ENCODE measurements at places on chromosomes 12 and 14. TPM values are rescaled to one million over a fixed set of nuclear protein-coding genes. Genes with fewer than 3 reads are reported as not detected.

DNA sequence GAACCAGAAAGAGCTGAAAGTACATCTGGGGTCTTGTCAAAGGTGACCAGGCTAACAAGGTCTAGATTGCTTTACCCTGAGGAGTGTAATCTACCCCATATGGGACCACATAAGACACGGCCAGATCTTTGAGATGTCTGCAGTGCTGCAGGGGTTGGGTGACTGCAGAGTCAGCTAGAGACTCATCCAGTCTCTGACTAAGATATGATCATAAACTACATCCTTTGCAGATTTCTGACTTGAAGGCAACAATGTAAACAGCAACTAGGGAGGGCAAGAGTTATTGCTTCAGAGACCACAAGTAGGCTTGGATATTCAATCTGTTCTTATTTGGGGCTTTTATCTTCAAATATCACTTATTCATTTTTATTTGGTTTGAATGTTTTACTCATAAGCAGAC is 1080.5 kb upstream of the FOXG1 start:
- no peak overlapping the region for H3K4me3 ChIP-seq
- H3K4me1 ChIP-seq = no peaks in the 10 kb centered on the region
- H3K27ac ChIP-seq = no peak overlapping the region

DNA sequence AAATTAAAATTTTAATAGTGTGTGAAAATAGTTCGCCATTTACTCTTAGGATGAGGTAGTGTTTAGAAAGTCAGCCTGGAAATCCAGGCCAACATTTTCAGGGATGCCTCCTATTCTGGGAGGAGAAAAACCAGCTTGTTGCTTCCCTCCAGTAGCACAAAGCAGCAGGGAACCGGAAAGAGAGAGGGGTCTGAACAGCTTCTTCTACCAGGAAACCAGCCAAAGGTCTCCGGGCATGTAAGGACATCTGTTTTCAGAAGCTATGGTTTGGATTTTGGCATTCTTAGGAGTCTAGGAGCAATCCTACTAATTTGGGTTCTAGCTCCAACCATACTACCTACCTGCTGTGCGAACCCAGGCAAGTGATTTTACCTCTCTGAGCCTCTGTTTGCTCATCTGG is 85.3 kb downstream of the DPF3 start:
- H3K27ac ChIP-seq = no peak overlapping the region
- no peaks in the 10 kb centered on the region for H3K27me3 ChIP-seq
- no peaks in the 10 kb centered on the region for H3K4me1 ChIP-seq
- H3K4me3 ChIP-seq = no peak overlapping the region
- no peak for DNase-seq

DNA sequence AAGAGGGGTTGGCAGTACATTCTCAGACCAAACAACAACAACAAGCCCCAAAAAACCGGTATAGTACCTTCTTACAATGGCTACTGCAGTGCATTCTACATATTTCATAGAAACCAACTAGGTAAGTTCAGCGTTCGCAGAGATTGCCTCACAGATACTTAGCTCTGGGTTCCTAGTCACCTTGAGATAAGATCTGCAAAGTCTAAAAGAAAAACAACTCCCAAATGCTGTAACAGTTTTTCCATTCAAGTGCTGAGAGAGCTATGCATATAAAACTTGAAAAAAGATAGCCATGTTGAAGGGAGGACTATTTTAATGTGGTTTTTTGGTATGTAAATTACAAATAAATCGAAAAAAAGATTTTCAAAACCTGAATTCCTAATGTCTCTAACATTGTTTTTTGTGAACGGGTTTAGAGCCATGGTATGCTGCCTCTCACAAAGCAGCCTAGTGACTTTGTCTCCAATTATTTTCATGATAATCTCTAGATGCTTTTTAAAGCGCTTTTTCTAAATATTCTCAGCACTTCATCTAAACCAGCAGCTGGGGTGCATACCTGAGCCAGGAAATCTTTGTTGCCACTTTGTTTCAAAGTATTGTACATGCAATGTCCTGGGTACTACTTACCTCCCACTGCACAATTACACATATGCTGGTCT is 56.6 kb upstream of the CRACR2A start:
- no peaks in the 10 kb centered on the region for H3K4me1 ChIP-seq
- no peak overlapping the region for H3K4me3 ChIP-seq
- DNase-seq = no peak

- no peaks in the 10 kb centered on the region for H3K36me3 ChIP-seq
- H3K4me3 ChIP-seq = no peak overlapping the region
- peaks cover 14% of the 10 kb centered on the region for H3K4me1 ChIP-seq
- peak overlapping the region; percentile 19 for H3K27ac ChIP-seq
- peak; percentile 70 for DNase-seq
- no peaks in the 10 kb centered on the region for H3K27me3 ChIP-seq
Observed at GRCh38 chr12:94941440-94941862, 62.0 kb downstream of the NDUFA12 start.

- no peak for DNase-seq
- no peak overlapping the region for H3K27ac ChIP-seq
- no peak overlapping the region for H3K4me3 ChIP-seq
- H3K4me1 ChIP-seq = peaks cover 4% of the 10 kb centered on the region
- peaks cover 5% of the 10 kb centered on the region for H3K36me3 ChIP-seq
Observed at GRCh38 chr12:29620030-29620429, 122.5 kb upstream of the OVCH1 start.

- no peak for DNase-seq
- no peaks in the 10 kb centered on the region for H3K36me3 ChIP-seq
- H3K27ac ChIP-seq = no peak overlapping the region
Observed at GRCh38 chr12:79067977-79068376, 203.4 kb downstream of the SYT1 start.

- no peaks in the 10 kb centered on the region for H3K36me3 ChIP-seq
- no peak for DNase-seq
- no peaks in the 10 kb centered on the region for H3K4me1 ChIP-seq
- no peaks in the 10 kb centered on the region for H3K27me3 ChIP-seq
Observed at GRCh38 chr12:91633206-91633605, 450.6 kb upstream of the DCN start.

DNA sequence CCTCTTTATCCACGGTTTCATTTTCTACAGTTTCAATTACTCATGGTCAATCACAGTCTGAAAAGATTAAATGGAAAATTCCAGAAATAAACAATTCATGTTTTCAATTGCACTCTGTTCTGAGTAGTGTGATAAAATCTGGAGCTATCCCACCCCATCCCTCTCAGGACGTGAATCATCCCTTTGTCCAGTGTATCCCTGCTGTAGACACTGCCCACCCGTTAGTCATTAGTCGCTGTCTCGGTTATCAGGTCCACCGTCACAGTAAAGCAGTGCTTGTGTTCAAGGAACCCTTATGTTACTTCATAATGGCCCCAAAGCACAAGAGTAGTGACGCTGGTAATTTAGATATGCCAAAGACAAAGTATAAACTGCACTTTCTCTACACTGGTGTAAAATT is 141.0 kb upstream of the LMNTD1 start:
- no peaks in the 10 kb centered on the region for H3K4me1 ChIP-seq
- no peaks in the 10 kb centered on the region for H3K27me3 ChIP-seq
- no peaks in the 10 kb centered on the region for H3K36me3 ChIP-seq

GRCh38 chr12:28021704-28022103 is 49.2 kb upstream of the PTHLH start:
- DNase-seq = no peak
- no peaks in the 10 kb centered on the region for H3K4me1 ChIP-seq
- H3K36me3 ChIP-seq = no peaks in the 10 kb centered on the region
- H3K27me3 ChIP-seq = no peaks in the 10 kb centered on the region
- H3K27ac ChIP-seq = no peak overlapping the region

- DNase-seq = no peak
- no peak overlapping the region for H3K27ac ChIP-seq
- no peaks in the 10 kb centered on the region for H3K4me1 ChIP-seq
- peaks cover 30% of the 10 kb centered on the region for H3K27me3 ChIP-seq
- no peak overlapping the region for H3K4me3 ChIP-seq
- H3K36me3 ChIP-seq = no peaks in the 10 kb centered on the region
Observed at GRCh38 chr12:52434760-52435530, 774 bp upstream of the KRT75 start.

GRCh38 chr12:32074432-32074831 is 32.2 kb upstream of the BICD1 start:
- no peaks in the 10 kb centered on the region for H3K4me1 ChIP-seq
- H3K4me3 ChIP-seq = no peak overlapping the region
- H3K27ac ChIP-seq = no peak overlapping the region
- H3K27me3 ChIP-seq = no peaks in the 10 kb centered on the region
- no peak for DNase-seq

DNA sequence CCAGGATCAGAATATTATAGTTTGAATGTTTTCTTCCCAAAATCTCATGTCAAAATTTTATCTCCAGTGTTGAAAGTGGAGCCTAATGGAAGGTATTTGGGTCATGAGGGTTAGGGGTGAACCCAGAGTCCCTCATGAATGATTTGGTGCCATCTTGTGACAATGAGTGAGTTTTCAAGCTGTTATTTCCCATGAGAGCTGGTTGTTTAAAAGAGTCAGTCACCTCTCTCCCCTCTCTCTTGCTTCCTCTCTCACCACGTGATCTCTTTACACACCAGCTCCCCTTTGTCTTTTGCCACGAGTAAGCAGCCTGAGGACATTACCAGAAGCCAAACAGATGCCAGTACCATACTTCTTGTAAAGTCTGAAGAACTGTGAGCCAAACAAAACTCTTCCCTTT is 561.6 kb downstream of the RERGL start:
- no peak overlapping the region for H3K4me3 ChIP-seq
- no peak overlapping the region for H3K27ac ChIP-seq
- no peaks in the 10 kb centered on the region for H3K36me3 ChIP-seq
- H3K4me1 ChIP-seq = no peaks in the 10 kb centered on the region

- H3K4me1 ChIP-seq = no peaks in the 10 kb centered on the region
- no peaks in the 10 kb centered on the region for H3K27me3 ChIP-seq
- H3K27ac ChIP-seq = no peak overlapping the region
- DNase-seq = no peak
Observed at GRCh38 chr14:49960453-49960852, 67.6 kb downstream of the ARF6 start.

GRCh38 chr14:38950676-38951075 is 152.4 kb downstream of the SEC23A start:
- no peak for DNase-seq
- H3K4me3 ChIP-seq = no peak overlapping the region
- no peaks in the 10 kb centered on the region for H3K36me3 ChIP-seq
- no peaks in the 10 kb centered on the region for H3K27me3 ChIP-seq
- peaks cover 6% of the 10 kb centered on the region for H3K4me1 ChIP-seq

- no peaks in the 10 kb centered on the region for H3K27me3 ChIP-seq
- no peak overlapping the region for H3K27ac ChIP-seq
- no peaks in the 10 kb centered on the region for H3K4me1 ChIP-seq
- H3K4me3 ChIP-seq = no peak overlapping the region
Observed at GRCh38 chr12:53486736-53487487, 12.3 kb downstream of the MAP3K12 start.

GRCh38 chr12:90399357-90399756 is 555.6 kb downstream of the CCER1 start:
- no peaks in the 10 kb centered on the region for H3K4me1 ChIP-seq
- H3K27me3 ChIP-seq = no peaks in the 10 kb centered on the region
- H3K36me3 ChIP-seq = no peaks in the 10 kb centered on the region
- DNase-seq = no peak
- H3K4me3 ChIP-seq = no peak overlapping the region

DNA sequence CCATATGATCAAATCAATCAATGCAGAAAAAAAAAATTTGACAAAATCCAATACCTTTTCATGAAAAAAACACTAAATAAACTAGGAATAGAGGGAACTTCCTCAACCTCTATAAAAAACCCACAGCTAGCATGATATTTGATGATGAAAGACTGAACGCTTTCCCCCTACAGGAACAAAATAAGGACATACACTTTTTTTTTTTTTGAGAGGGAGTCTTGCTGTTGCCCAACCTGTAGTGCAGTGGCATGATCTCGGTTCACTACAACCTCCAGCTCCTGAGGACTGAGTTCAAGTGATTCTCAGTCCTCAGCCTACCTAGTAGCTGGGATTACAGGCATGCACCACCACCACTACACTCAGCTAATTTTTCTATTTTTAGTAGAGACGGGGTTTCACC is 17.9 kb upstream of the CAMKK2 start:
- no peak overlapping the region for H3K4me3 ChIP-seq
- peaks cover 50% of the 10 kb centered on the region for H3K36me3 ChIP-seq
- no peak overlapping the region for H3K27ac ChIP-seq
- H3K4me1 ChIP-seq = no peaks in the 10 kb centered on the region
- no peak for DNase-seq
- no peaks in the 10 kb centered on the region for H3K27me3 ChIP-seq

DNA sequence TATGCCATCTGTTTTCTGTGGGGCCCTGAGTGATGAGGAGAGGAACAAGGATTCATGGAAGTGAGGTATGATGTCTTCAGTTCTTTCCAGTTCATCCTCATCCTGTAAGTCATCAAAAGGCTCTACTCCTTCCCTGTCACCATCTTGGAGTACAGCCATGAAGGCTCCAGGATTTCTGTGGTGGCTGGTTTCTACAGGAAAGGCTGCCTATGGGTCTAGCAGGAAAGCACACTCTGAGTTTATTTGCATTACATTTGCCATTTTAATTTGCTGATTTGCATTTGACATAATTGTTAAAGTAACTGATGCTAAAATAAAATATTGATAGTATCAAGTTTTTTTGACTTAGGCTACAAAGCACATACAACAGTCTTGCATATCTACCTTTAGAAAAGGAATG is 11.2 kb downstream of the TTC6 start:
- H3K36me3 ChIP-seq = no peaks in the 10 kb centered on the region
- no peak for DNase-seq
- H3K27me3 ChIP-seq = peaks cover 83% of the 10 kb centered on the region
- H3K4me1 ChIP-seq = no peaks in the 10 kb centered on the region
- H3K4me3 ChIP-seq = no peak overlapping the region

GRCh38 chr14:81007131-81007530 is 51.7 kb downstream of the TSHR start:
- H3K27me3 ChIP-seq = no peaks in the 10 kb centered on the region
- H3K27ac ChIP-seq = no peak overlapping the region
- DNase-seq = no peak
- H3K4me3 ChIP-seq = no peak overlapping the region

The IL26 gene
- total RNA-seq = not detected

The WNT5B gene
- 0.65 TPM for total RNA-seq

The RD3L gene
- 31.9 TPM for total RNA-seq

The DAO gene
- total RNA-seq = not detected

The ZNF664 gene
- total RNA-seq = 104 TPM

The TCL1A gene
- total RNA-seq = not detected

The CCDC77 gene
- 1.9 TPM for total RNA-seq

The PRH2 gene
- total RNA-seq = not detected

The HPD gene
- total RNA-seq = 1.5 TPM

The PRPH gene
- total RNA-seq = 0.64 TPM

The GPRC5D gene
- total RNA-seq = not detected

The SLC8B1 gene
- 10.4 TPM for total RNA-seq

Measured in heart left ventricle (tissue), 16 donors.